Stimulated activated CD8-positive, alpha-beta memory T cell treated with anti-CD3 and anti-CD28 coated beads, Interleukin-4, amount 100 ng/mL, for 24 hours (primary cell): ENCODE measurements at places on chromosomes 12 and 14.

GRCh38 chr12:57815177-57816000 is 3.1 kb downstream of the AVIL start:
- no peak for DNase-seq

GRCh38 chr12:82099216-82099615 is 259.0 kb downstream of the CCDC59 start:
- DNase-seq = no peak

- DNase-seq = no peak
Measured at GRCh38 chr12:50579757-50580267, 75.0 kb downstream of the DIP2B start.

GRCh38 chr12:46364777-46365580 is 7.6 kb downstream of the SLC38A2 start:
- no peak for DNase-seq

- no peak for DNase-seq
Measured at GRCh38 chr12:116026768-116027550, 250.5 kb downstream of the MED13L start.

DNA sequence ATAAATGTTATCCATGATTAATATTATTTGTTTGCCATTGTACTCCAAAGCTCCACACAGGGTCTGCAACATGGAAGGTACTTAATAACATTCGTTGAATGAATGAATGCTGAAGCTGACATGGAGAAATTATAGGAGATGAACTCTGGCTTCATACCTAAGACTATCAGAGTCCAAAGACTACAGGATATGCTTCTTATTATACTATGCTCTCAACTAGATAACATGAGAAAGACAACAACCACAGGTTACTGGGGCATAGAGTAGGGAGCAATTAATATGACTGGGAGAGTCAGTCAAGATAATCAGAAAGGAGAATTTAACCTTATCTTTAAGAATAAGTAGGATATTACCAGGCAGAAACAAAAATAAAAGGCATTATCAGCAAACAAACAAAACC is 236.3 kb upstream of the SOX5 start:
- DNase-seq = no peak

GRCh38 chr12:103956509-103957027 is 9.1 kb upstream of the TDG start:
- DNase-seq = peak; percentile 7

DNA sequence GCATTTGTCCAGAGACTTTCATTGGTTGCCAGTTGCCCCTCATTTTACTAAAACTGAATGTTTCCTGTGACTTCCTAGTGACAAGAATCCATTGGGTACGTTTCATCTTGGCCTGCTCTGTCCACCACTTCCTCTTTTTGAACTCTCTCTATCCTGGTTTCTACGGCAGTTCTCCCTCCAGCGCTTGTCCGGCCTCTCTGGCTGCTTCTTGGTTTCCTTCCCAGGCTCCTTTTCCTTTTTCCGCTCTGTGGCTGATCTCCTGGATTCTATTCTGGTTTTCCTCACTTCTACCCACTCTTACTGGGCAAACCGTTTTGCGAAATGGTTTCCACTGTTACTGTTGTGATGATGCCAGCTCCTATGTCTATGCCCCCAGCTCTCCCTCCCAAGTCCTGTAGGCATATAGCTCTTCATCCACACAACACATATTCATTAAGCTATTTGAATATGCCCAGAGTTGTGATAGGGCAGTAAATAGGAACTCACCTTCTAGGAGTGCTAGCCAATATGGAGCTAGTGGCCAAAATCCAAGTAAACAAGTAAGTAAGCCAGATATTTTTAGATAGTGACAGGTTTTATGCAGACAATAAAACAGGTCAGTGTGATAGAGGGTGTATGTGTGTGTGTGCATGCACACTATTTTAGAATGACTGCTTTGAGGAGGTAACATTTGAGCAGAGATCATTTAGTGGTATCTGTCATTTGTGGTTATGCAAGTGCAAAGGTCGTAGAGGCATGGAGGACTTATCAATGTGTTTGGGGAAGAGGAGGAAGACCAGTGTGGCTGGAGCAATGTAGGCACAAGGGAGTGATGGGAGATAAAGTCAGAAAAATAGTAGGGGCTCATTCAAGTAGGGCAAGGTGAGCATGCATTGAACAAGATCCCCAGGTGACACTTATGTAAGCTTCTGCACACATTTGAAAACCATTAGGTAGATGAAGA is 27.9 kb upstream of the CTDSP2 start:
- DNase-seq = no peak

- DNase-seq = no peak
Measured at GRCh38 chr14:97851428-97851995, 1054.3 kb downstream of the VRK1 start.

DNA sequence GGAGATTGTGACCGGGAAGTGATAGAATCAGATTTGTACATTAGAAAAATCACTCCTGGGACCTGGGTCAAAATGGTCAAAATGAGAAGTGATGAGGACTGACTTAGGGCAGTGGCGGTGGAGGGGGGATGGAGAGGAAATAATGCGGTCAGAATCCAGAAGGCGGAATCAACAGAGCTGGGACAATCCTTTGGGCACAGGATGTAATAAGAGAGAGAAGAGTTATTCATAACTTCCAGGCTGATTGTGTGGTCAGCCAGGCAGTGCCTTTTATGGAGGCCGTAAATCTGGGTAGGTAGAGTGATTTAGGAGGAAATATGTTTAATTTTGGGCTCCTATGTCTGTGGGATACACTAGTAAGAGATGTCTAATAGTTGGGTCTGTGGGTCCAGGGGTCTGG is 21.6 kb downstream of the FBXL14 start:
- DNase-seq = no peak

DNA sequence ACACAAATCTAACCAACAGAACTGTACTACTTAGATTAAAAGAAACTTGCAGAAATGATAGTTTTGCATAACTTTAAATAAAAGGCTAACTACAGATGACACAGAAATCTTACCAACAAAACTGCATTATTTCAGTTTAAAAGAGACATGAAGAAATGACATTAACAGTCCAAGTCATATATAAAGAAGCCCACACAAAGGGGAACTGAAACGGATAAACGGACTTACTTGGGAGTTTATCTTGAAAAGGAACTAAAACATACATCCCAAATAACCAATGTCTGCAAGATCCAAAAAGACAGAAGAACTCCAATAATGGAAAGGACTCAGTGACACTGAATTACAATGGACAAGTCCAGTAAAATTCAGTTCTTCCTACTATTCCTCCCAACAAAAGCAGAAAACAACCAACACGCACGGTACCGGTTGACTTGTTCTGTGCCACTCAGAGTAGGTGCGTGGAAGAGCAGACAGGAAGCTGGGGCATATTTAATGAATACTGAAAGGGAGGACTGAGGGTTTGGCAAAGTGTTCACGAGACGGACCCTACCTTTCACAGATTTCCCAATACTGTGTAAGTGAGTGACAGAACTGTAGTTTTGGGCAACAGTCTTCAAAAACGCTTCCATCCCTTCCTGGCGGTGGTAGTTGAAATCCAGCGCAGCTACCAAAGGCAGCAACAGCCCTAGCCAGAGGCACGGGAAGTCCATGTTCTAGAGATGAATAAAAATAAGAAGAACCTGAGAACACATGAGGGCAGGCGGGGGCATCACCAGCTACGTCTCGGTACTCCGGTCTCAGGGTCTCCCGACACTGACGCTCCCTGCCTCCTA is 627 bp downstream of the CPM start:
- no peak for DNase-seq

DNA sequence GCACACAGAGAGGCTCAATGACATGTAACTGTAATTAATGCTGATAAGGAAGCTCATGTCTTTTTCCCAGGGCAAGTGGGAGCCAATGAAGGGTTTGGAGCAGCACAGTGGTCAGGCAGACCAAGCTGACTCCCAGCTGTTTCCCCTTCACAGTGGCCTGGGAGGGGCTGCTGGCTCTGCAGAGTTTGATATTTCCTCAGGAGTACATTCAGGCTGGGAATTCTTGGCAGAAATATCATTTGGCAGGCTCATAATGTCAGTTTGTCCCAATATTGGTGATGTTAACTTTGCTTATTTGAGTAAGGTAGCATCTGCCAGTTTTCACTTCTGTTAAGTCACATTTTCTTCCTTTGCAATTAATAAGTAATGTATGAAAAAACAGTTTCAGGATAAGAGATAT is 247.0 kb downstream of the EMP1 start:
- DNase-seq = no peak

- DNase-seq = no peak
Measured at GRCh38 chr12:44358636-44359035, 517.5 kb downstream of the NELL2 start.

- DNase-seq = no peak
Measured at GRCh38 chr12:123449249-123449733, 8.6 kb upstream of the SNRNP35 start.

DNA sequence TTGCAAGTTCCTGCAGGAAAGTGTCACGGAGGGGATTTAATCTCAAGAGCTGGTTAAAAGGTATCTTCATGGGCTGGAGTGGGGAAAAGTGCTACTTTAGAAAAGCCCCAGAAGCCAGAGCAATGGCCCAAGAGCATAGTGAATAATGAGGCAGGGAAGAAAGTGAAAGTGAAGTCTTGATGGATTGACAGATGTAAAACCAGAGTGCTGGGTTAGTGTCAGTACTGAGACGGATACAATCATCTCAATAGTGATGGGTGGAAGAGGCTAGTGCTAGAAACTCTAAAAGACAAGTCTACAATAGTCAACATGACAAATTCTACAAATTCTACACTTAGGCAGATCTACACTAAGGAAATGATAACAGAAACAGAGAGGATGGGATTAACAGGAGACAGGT is 68.1 kb downstream of the CIT start:
- no peak for DNase-seq

- no peak for DNase-seq
Measured at GRCh38 chr14:37709419-37710195, 114.2 kb downstream of the TTC6 start.

- DNase-seq = no peak
Measured at GRCh38 chr12:100566887-100567637, 6.4 kb upstream of the GAS2L3 start.

DNA sequence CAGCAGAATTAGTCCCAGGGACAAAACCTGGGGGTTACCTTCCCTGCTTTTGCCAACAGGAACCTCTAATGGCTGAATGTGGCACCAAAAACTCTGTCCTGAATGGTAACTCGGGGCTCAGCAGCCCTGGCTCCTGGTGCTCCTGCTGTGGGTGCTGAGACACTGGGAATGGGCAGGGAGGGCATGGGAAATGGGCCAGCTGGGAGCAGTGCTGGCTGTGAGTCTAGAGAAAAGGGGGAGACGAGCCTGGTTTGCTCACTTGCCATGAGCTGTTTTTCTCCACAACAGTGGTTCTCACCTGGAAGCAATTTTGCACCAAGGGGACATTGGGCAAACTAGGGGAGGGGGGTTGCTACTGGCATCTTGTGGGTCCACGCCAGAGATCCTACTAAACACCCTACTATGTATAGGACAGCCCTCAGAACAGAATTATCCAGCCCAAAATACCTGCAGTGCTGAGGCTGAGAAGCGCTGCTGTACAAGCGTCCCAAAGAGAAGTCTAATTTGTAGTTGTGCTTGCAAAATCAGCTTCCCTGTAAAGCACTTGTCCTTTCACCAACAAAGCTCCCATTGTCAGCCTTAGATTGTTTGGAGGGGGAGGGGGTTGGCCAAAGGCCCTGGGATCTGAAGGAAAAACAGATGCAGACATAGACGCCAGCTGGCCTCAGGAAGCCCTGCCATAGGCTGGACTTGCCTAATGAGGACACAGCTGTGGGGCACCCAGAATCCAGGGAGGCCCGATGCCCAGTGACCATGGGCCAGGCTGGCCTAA is 3.6 kb downstream of the LRRC74A start:
- no peak for DNase-seq

DNA sequence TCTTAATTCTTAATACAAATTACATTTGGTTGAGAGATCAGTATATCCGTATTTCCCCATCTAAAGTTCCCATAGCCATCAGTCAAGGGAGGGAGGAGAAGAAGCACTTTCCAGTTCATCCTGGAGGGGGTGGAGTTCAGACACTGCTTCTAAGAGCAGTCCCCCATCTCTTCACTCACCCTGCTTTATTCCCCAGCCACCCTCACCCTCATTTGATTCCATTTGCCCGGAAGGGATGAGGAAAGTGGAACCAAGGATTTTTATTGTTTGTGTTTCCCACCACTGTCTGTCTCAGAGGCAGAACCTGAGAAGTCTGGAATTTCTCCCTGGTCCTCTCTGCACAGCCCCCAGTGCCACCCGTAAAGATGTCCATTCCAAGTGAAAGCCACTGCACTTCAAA is 134.2 kb upstream of the HIF1A start:
- no peak for DNase-seq

DNA sequence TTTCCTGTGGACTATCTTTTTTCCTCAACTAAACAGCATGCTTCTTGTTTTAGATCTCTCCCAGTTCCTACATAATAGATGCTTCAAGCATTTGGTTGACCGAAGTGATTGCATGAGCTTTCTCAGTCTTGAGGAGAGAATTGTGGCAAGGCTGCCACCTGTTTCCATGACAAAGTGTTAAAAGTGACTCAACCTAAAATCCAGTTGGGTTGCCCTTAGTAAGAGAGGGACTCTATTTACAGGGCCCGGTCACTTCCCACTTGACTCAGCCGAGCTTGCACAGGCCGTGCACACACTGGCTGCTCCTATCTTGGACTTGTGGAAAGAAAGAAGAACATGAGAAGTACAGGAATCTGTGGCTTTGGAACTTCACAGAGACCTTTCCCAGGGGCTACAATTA is 2.1 kb upstream of the B4GALNT3 start:
- DNase-seq = no peak

DNA sequence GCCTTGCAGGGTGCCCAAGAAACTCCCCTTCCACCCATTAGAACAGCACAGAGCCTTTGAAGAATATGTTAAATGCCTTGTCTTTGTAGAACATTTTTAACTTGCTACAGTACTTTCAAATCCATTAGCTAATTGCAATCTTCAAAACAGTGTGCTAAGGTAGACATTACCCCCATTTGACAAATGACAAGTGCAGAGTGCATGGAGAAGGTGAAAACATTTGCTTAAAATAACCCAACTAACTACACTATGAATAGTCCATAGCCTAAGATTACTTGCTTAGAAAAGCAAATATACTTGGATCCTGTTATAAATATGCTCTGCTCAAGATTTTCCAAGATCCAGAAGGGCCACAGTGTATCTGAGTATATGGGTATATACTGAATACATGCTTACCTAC is 87.0 kb upstream of the G2E3 start:
- DNase-seq = no peak

DNA sequence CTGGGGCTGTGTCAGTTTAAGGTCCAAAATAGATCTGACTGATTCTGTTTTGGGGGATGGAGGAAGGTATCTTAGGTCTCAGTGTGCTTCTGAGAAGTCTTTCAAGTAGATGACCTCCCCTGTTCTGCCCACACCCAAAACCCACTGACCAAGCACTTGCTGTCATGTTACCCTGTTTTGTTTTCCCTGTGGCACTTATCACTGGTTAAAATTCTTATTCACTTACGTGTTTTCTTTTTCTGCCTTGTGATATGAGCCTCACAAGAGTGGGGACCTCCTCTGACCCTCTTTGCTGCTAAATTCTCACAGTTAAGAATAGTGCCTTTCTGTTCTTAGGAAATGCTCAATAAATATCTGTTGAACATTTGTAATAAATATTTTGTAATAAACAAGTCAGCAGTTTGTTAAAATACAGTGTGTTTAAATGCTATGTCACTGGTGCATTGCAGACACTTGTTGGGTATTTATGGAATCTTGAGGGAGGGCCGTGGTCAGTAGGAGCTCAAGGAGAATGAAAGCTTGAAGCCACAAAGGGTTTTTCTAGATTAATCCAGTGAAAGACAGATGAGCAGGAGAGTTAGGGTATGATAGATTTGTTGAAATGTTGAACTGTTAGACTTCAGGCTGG is 20.9 kb downstream of the PLEKHA5 start:
- DNase-seq = no peak
